HTR-8/SVneo (cell line): ENCODE measurements at places on chromosomes 5 and 9.

GRCh38 chr9:92590377-92590776 is 54.6 kb upstream of the ECM2 start:
- no peak for DNase-seq

DNA sequence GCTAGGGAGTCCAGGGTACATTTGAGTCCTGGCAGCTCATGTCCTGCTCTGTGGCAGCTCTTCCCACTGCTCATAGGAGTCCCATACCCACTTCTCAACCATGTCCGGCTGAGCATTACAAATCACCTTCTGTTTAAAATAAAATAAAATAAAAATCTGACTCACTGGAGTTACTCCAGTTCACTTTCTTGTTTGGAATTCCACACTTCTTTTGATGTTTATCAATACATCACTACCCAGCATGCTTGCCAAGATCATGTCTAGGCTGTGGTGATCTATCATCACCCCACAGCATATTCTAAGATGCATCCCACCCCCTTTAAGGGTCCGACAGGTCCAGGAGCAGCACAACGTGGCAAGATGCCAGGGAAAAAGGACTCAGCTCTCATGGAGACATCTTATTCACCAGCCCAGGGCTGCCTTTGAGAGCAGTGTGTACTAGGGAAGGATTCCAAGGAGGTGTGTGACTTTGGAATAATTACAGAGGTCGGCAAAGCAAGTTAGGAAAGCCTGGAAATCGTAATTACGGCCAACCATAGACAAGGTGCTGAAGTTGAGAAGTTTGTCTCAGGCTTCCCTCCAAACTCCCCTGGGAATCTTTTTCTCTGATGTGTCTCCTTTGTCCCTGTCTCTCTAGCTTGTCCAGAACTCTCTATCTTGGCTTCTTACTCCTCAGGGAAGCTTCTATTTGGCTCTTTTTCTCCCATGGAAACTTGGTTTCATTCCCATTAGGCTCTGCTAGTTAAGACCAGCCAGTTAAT is 111.4 kb upstream of the SLC1A3 start:
- no peak for DNase-seq

DNA sequence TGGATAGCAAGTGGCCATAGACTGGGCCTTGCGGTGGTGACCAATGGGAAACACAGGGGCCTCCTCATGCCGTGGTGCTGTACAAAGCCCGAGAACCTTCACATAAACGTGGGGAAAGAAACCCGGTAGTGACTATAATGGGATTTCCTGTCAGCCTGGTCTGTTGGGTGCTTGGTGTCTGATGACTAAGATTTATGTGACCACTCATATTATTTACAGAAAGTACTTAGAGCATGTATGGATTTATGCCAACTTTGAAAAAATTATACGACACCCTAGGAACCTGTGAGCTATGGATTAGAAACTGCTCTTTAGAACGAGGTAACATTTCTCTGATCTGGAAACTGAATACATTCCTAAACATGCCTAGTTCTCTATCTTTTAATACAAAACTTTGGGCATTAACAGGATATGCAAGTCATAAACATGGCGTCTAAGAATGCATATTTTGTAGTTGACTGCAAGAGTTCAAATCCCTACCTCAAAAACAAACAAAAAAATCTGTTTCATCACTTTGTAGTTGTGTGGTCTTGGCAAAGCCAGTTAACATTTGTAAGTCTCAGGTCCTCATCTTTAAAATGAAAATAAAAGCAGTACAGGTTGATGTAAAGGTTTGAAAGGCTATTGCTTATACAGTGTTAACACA is 85.4 kb downstream of the TMEM167A start:
- DNase-seq: peak; percentile 3

DNA sequence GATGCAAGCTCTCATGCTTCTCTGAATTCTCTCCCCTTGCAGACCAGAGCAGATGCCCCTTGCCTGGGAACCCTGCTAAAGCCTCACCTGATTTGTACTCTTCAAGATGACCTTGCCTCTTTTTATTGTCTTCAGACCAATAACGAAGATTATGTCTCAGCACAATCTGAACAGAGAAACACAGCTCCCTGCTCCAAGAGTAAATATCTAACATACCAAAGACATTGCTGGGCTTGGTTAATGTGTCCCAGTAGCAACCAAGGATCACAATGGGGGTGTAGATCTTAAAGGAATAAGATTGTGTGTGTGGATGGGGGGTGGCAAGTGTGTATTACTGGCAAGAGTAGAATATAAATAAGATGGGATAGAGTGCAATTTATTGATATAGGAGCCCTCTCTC is 67.6 kb upstream of the LHFPL2 start:
- no peak for DNase-seq

- DNase-seq: no peak
These were observed 87.6 kb downstream of the PIK3R1 start for GRCh38 chr5:68303038-68303738.

DNA sequence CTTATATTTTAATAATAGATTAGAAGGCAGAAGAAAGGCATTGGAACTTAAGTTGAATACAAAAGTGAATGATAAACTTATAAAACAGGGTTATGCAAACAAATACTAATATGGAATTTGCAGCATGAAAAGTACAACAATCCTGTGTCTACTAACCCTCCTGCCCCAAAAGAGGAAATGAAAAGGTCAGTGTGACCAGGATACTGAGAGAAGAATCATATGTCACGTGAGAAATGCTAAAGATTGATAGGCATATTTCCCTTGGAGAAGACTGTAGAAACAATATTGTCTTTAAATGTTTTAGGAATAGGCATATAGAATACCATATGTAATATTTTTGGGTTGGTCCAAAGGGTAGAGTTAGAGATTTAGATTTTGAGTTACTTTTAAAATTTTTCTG is 3.8 kb downstream of the WDR36 start:
- DNase-seq: no peak

DNA sequence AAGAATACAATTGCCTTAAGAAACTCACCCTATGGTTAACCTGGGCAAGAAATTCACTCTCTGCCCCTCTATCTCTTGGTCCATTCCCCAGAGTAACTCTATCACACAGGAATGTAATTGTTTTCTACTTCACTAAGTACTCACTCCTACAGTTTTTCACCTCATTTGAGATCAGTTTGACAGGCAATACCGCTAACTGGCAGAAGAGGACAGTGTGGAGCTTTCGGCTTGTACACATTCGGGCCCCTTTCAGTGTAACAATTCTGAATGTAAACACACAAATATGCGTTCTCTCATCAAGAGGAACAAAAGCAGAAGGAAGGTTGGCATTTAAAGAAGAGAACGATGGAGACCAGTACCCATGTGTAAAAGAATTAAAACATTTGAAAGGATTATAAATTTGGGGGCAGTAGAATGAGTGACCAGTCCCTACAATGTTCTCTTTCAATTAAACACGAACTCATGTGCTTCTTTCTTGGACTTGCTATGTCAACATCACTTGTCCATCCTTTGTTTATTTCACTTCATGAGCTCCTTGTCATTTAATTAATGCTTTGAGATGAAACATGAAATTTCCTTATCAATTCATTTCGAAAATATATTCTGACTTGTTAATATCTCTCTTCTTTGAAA is 188.5 kb upstream of the GRAMD2B start:
- peak; percentile 48 for DNase-seq

DNA sequence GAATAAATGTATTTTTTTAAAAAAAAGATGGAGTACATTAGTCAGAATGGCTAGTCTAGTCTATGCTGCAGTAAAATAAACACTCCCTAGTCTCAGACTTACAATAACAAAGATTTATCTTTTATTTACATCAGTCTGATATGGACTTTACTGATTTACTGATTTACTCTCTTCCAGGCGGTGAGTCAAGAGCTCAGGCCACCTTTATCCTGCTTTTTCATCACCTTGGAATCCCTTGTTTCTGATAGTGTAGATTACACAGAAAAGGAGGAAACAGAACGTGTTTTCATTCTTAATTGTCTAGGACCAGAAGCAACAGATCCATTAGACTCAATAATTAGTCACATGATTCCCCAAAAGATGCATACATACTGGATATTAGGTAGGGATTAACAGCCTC is 290.1 kb upstream of the TRPC7 start:
- no peak for DNase-seq

DNA sequence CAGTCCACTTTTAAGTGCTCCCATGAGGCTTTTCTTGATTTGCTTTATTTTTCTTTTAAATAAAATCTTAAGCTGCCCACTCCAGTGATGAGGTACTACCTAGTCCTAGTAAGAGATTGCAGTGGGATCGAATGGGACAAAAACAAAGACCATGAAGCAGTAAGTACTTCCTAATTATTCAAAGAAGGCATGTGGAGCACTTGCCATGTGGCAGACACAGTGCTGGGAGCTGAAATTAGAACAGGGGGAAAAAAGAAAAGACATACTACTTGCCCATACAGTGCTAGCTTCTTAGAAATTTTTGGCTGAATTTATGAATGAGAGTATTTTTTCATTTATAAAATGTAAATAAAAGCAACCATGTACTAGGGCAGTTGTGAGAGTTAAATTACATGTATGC is 239.9 kb upstream of the TNC start:
- DNase-seq: no peak

DNA sequence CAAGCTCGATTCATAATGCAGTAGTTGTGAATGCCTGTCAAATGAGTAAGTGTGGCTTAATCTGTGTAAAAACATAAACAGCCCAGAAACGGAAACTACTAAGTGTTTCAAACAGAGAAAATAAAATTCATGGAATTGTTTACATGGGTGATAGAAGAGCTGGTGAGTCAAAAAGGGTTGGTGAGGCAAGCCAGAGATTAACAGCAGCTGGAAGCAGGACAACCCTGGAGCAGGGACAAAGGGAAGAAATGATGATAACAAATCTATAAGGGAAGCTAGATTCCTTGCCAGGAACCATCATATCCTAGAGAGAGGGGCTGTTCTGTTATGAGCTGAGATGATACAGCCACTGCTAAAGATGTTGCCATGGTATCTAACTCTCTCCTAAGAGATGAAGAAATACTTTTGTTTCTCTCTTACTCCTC is 18.0 kb upstream of the PRR16 start:
- peak; percentile 41 for DNase-seq

GRCh38 chr5:68528821-68529273 is 313.3 kb downstream of the PIK3R1 start:
- DNase-seq: no peak

GRCh38 chr5:149664083-149664482 is 66.0 kb upstream of the PPARGC1B start:
- DNase-seq: no peak
